ENCODE measurements at places on chromosomes 2 and 18. TPM values are rescaled to one million over a fixed set of nuclear protein-coding genes. Genes with fewer than 3 reads are reported as not detected.

GRCh38 chr2:80187156-80187555 is 117.4 kb downstream of the LRRTM1 start:
- no peak for DNase-seq

Gene RMDN2
- polyA plus RNA-seq: 3.1 TPM

DNA sequence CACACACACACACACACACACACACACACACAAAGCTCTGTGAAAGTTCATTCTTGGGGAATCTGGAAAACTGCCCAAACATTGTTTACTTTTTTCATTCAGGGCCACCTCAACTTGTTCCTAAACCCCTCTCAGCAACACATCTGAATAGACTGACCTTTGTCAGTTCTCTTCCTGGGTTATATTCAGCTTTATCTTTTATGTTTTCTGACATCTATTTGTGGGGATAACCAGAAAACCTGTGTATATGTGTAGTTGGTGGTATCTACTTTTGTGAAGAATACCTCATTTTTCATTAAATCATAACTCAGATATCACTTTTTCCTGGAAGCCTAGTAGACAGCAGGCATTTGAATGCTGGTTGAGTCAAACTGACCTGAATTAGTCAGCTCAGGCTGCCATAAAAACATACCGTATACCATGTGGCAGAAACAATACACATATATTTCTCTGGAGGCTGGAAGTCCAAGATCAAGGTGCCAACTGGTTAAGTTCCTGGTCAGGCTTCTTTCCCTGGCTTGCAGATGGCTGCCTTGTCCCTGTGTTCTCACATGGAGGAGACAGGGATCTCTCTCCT is 11.0 kb upstream of the RNF144A start:
- DNase-seq: no peak

GRCh38 chr2:188997263-188997662 is 23.1 kb downstream of the COL3A1 start:
- DNase-seq: no peak

- DNase-seq: peak; percentile 50
Measured at GRCh38 chr18:79950515-79951341, 725 bp downstream of the SLC66A2 start.

GRCh38 chr2:16318051-16318450 is 347.6 kb downstream of the CYRIA start:
- DNase-seq: no peak

DNA sequence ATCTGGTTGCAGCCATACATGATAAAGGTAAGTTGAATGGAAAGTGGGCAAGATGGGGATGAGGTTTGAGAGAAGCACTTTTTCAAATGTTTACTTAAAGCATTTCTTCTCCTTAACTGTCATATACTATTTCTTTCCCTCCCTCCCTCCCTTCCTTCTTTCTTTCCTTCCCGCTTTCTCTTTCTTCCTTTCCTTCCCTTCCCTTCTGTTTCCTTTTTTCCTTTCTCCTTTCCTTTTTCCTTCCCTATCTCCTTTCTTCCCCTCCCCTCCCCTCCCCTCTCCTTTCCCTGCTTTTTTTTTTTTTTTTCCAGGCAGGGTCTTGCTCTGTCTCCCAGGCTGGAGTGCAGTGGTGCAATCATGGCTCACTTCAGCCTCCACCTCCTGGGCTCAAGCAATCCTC is 5.6 kb downstream of the SLC3A1 start:
- DNase-seq: no peak

DNA sequence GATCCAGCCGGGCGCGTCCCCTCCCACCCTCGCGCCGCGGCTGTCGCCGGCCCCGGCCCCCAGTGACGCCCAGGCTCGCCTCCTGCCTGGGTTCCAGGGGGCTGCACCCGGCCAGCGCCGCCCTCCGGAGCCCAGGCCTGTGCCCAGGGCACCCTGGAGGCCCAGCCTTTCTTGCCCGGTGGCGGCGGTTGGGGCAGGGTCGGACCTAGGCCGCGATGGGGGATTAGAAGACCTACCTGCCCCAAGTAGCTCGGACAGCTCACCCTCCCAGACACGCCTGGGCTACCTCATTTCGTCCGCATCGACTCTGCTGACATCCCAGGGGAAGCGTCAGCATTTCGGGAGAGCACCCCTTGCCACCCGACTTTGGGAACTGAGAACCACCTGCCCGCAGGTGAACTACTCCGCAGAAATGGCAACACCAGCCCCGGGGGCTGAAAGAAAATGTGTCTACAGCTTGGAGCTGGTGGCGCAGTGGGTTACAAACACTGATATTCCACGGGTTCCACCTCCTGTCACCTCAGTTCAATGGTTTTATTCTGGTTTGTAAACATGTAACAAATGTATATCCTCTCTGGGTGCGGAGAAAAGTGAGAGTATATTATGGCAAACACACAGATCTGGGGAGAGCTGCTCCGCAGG is 834 bp upstream of the ARL4C start:
- DNase-seq: no peak

Gene TUBA4B
- polyA plus RNA-seq: not detected

DNA sequence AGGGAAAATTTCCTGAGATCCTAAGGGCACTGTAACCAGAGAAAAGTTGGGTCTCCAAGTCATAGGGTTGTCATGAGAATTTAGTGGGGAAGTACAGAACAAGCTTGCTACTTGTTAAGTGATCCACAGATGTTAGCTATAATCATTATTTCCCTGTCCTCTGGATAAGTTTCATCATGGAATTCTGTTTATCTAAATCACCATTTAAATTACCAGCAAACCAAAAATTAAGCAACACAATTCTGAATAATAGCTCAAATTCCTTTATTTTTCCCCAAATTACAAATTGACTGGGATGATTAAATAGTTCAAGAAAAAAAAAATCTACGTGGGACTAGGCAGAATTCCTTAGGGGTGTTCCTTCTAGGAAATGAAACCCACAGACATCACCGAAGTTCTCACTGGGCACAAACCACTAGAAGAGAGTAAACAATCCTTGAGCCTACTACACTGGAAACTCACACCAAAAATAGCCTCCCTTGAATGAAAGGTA is 159.5 kb downstream of the COL6A3 start:
- DNase-seq: no peak

Gene EIF4E2
- 54.7 TPM for polyA plus RNA-seq

GRCh38 chr2:136068581-136069227 is 49.2 kb downstream of the CXCR4 start:
- DNase-seq: no peak

DNA sequence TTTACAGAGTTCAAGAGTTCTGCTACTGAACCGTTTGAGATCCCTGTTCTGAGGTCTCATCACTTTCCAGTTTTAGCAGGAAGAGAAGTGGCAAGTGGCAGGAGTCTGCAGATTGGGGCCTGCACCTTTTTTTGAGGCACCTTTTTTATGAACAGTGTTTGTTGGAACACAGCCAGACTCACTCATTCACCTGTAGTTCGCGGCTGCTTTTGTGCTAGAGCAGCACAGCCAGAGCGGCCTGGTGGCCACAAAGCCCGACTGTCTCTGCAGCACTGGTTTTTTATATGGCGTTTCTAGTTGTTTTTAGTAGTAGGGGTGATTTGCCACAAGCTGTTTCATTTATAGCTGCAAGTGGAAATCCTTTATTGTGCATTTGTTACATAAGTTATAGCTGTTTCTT is 8.6 kb downstream of the ACP1 start:
- no peak for DNase-seq

Gene IL36A
- not detected for polyA plus RNA-seq

- no peak for DNase-seq
Measured at GRCh38 chr2:107137706-107138105, 251.7 kb upstream of the ST6GAL2 start.

DNA sequence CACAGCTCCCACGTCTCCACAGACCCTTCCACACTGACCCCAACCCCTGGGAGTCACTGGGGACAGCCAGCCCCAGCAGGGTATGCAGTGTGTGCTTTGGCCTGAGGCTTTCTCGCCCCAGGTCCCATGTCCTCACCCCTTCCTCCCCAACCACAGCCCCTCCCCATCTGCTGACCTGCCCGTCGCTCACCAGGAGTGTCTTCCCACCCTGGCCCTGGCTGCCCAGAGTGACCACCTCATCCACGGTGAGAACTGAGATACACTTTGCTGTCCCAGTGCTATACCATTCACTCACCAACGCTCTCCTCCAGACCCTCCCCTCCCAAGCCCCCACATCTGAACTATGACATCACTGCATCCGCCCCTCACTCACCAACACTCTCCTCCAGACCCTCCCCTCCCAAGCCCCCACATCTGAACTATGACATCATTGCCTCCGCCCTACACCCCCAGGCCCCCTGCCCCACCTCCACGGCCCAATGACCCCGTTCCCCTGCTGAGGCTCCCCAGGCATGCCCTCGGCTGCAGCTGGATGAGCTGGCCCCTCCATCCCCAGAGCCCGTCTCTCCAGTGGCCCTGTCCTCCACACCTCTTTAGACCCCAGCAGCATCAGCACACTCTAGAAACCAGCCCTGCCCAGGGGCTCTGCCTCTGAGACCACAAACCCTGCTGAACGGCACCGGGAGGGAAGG is 55.2 kb downstream of the ANKMY1 start:
- peak; percentile 21 for DNase-seq

DNA sequence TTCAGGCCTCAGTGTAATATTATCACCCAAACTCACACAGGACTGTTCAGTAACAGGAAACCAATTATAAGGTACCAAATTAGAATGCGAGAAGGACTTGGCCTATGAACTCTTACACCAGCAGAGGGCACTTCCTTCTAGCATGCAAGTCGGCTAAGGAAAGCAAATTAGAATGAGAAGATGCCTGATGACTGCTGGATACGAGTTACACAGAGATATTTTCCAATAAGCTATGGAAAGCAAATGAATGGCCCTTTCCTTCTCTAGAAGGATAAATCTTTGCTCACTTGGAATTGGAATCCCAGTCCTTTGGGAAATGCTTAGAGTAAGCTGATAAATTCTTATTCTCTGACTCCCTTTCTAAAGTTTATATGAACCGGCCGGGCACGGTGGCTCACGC is 109.8 kb downstream of the AP1S3 start:
- DNase-seq: peak; percentile 33

GRCh38 chr2:42048299-42049220 is 739 bp downstream of the PKDCC start:
- DNase-seq: peak; percentile 29

Gene ANTXR1
- polyA plus RNA-seq: 5.8 TPM

Gene CTAGE1
- not detected for polyA plus RNA-seq

- DNase-seq: no peak
Measured at GRCh38 chr2:153405196-153405595, 73.4 kb downstream of the RPRM start.

Gene ITGA4
- 1.2 TPM for polyA plus RNA-seq

Gene SLC9A4
- polyA plus RNA-seq: 4.7 TPM

- no peak for DNase-seq
Measured at GRCh38 chr18:42106784-42107183, 151.8 kb downstream of the PIK3C3 start.

DNA sequence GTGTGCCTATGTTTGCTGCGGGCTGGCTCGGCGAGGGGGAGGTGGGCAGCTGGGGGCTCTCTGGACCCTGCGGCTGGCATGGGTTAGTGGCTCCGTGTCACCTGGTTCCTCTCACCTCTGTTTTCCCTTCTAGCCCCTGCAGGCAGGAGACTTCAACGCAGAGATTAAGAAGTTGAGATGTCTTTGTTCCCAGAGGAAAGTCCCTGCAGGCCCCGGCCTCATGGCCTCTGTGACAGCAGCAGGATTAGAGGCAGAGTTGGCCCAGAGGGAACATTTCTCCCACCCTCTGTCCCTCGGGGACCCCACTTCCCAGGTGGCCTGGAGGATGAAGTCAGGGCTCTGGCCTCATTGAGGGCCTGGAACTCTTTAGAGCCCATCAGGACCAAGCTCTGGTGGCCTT is 56.5 kb downstream of the HPCAL1 start:
- DNase-seq: no peak

- no peak for DNase-seq
Measured at GRCh38 chr2:132671151-132671835, 1.3 kb upstream of the LYPD1 start.

Gene CFAP65
- polyA plus RNA-seq: not detected

Gene LYPD1
- 1.1 TPM for polyA plus RNA-seq

Gene C18orf54
- polyA plus RNA-seq: 0.75 TPM

DNA sequence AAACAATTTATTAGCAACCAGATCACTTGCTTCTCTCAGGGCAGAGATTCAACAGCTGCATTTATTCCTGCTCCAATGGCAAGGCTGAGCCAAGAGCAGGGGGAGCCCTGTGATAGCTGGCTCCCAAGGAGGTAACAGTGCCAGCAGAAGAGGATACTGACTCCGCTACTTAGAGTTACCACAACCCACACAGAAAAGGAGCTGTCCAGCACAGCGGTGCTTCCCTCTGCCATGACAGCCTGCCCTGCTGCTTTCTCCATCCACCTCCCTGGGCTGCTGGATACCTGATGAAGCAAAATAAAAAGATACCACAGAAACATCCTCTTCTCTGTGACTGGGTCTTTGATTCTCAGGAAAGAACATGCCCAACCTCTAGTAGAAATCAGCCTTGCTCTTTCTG is 467.2 kb downstream of the LRRTM4 start:
- DNase-seq: no peak

- no peak for DNase-seq
Measured at GRCh38 chr2:126655051-126655450, 907 bp upstream of the GYPC start.

- no peak for DNase-seq
Measured at GRCh38 chr2:225006730-225007129, 35.5 kb downstream of the DOCK10 start.

- peak; percentile 30 for DNase-seq
Measured at GRCh38 chr2:48530033-48530811, at the start of gene STON1. TSS of gene STON1 (plus strand) at chr2:48530154. CDS start at chr2:48580634, 50,480 bp downstream.

Gene BUB1
- 3.2 TPM for polyA plus RNA-seq

Gene DYNAP
- polyA plus RNA-seq: not detected

All from stomach (tissue), 19 donors.